ENCODE measurements at places on chromosomes 1 and 21. TPM values are rescaled to one million over a fixed set of nuclear protein-coding genes. Genes with fewer than 3 reads are reported as not detected.

ZNF692 gene
- 22.3 TPM for total RNA-seq

DNA sequence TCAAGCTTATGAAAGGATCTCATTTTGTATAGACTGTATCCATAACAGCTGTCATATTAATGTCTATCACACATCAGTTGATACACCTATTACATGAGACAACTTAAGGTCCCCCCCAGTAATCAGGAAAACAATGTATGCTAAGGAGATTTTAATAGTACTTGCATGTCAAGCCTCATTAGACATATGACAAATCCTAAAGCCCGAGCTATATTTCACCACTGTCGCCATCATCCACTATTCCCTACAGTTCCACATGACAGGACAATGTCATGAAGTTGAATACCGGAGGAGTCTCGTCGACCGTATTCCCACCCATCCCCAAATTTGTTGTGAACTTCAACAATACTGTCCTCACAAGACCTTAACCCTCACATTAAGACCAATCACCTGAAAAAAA, 3.4 kb downstream of the HMGN1 start:
- DNase-seq, result no peak

DNA sequence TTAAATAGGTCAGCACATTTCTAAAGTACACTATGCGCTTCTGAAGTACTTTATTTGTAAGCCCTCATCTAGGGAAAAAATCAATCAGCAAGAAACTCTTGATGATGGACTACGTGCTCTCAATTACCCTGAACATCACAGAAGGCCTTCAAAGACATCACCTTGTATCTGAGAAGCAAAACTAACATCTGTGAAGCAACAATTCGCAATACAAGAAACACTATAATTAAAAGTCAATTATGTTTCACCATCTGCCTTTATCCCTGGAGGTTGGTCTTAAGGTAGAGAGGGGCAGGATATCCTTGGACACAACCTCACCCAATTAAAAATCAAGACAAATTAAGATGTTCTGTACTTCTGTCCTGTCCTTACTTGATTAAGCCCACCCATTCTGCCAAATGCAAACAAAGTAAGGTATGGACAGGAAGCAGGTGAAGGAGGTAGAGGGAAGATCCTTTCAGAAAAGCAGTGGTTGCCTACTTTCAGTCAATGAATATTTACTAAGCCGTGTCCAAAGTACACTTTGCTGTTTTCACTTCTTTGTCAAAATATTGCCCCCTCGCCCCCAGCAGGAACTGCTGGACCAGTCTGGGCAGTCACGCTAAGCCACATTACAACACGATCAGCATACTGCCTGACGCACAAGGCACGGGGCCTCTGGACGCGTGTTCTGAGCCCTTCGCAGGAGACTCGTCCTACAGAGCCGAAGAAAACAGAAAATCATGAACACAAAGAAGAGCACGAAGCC, 887 bp downstream of the SLC19A2 start:
- peak; percentile 56 for DNase-seq

ETV3L gene
- not detected for total RNA-seq

GRCh38 chr1:150550222-150551050, 1.2 kb downstream of the ADAMTSL4 start:
- DNase-seq, result peak; percentile 71

DNA sequence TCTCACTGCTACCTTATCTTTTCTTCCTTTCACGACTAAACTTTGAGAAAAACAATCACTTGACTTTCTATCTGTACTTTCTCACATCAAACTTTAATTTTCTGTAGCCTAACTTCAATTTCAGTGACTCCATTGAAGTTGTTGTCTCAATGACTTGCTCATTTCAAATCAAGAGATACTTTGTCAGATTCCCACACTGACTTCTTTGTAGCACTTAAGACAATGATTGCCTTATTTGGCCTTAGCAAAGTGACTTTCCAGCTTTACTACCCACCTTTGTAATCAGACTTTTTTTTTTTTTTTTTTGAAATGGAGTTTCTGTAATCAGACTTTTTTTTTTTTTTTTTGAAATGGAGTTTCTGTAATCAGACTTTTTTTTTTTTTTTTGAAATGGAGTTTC, 37.0 kb downstream of the AGO4 start:
- no peak for DNase-seq

TMEM82 gene
- not detected for total RNA-seq

DNA sequence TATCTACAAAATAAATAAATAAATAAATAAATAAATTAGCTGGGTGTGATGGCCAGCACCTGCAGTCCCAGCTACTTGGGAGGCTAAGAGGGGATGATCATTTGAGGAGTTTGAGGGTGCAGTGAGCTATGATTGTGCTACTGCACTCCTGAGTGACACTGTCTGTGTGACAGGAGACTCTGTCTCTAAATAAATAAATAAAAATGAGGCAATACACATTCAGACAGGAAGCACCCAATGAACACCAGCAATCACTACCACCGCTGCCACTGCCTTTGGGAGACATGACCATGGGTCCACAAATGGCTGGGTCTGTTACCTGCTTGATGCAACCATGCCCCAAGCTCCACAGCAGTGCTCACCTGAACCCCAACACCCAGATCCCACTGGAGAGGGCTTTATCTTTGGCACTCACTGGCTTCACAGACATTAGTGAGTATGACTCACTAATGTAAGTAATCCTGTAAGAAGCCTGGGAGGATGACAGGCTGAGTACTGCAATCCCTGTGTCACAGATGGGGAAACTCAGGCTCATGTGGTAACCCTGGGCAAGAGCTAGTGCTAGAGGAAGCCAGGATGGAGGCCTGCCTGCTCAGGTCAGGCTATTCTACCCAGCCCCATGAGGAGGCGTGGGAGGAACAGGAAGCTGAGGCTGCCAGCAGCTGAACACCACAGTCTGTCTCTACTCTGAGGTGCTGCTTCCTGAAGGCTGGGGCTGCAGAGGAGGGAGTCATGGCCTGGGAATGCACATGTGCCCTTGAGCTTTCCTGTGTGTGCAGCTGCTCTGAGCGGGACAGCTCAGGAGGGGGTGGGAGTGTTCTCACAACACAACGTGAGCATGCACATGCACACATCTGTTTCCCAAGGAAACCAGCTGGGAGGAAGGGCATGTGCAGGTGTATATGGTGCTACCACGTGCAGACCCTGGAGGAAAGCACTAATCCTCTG, 43.0 kb downstream of the SLC9A1 start:
- peak; percentile 87 for DNase-seq

DNA sequence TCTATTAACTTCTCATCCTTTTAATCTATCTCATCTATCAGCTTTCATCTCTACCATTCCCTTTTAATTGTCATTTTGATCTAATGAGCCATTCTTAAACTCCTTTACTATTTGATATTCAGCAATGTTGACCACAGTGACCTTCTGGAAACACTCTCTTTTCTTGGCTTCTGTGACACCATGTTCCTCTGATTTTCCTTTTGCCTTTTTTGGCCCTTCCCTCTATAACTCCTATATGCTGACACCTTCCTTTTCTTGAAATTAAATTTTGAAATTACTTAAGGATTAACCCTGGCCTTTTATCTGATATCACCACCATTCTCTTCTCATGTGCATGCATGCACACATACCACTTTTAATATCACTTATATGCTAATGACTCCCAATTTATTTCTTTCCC, 41.2 kb upstream of the SAMSN1 start:
- DNase-seq, result no peak

ERRFI1 gene
- total RNA-seq, result 19.0 TPM

DNA sequence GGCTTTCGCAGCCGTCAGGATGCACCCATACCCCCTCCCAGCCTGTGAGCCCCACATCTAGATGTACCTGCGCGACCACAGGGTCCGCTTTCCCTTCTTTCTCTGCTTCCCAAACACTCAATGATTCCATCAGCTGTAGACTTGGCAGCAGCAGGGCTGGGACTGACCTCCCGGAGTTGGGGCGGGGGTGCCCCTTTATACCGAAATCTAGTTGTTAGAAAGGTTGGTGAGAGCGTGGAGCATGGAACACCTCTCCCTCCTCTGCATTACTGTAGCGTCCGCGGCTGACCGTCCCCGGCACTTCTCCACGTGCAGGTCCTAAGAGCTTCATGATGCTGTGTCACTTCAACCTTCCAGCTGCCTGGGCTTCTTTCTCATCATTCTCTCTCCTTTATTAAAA, 21.1 kb upstream of the ACTRT2 start:
- DNase-seq, result no peak

GPR157 gene
- 18.8 TPM for total RNA-seq

DNA sequence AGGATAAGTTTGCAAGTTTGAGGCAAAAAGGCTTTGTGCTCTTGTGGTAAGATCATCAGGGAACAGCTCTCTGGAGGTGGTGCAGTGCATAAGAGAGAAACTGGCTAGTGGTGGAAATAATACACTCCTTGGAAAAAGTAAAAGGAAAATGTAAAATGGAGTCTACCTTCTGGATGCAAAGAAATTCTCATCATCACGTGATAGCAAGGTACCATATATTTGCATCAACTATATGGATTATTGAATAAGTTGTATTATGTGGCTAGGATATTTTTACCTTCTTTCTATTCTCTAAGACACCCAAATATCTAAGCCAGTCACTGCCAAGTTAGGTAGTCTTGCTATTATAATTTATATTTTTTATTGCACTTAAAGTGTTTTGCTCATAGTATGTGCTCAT, 14.0 kb upstream of the LRRC7 start:
- no peak for DNase-seq

GRCh38 chr1:63674238-63674864, 81.1 kb downstream of the PGM1 start:
- DNase-seq, result peak; percentile 77

MATN1 gene
- total RNA-seq, result not detected

DNA sequence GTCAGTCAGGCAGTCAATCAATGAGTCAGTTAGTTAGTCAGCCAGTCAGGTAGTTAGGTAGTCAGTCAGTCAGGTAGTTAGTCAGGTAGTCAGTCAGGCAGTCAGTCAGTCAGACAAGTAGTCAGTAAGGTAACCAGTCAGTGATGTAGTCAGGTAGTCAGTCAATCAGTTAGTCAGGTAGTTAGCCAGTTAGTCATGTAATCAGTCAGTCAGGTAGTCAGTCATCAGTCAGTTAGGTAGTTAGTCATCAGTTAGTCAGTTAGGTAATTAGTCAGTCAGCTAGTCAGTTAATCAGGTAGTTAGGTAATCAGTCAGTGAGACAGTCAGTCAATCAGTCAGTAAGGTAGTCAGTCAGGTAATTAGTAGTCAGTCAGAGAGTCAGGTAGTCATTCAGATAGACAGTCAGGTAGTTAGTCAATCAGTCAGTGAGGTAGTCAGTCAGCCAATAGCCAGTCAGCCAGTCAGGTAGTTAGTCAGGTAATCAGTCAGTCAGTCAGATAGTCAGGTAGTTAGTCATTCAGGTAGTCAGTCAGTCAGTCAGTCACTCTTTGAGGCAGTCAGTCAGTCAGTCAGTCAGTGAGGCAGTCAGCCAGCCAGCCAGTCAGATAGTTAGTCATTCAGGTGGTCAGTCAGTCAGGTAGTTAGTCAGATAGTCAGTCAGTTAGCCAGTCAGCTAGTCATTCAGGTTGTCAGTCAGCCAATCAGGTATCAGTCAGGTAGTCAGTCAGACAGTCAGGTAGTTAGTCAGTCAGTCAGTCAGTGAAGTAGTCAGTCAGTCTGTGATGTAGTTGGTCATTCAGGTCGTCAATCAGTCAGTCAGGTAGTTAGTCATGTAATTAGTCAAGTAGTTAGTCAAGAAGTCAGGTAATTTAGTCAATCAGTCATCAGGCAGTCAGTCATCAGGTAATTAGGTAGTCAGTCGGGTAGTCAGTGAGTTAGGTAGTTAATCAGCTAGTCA, 15.3 kb downstream of the KRTAP10-1 start:
- no peak for DNase-seq

- DNase-seq, result no peak
Measured at GRCh38 chr1:12717301-12717838, 1.5 kb downstream of the AADACL3 start.

DPT gene
- 111 TPM for total RNA-seq

SLFNL1 gene
- 0.21 TPM for total RNA-seq

GRCh38 chr21:16422702-16423101, 692.9 kb downstream of the USP25 start:
- DNase-seq, result no peak

GRCh38 chr1:148315071-148315811, 163.2 kb upstream of the NBPF11 start:
- DNase-seq, result no peak

ENTREP3 gene
- 18.7 TPM for total RNA-seq

RGS16 gene
- total RNA-seq, result 3.3 TPM

DIO1 gene
- not detected for total RNA-seq

LCE3A gene
- total RNA-seq, result not detected

DNA sequence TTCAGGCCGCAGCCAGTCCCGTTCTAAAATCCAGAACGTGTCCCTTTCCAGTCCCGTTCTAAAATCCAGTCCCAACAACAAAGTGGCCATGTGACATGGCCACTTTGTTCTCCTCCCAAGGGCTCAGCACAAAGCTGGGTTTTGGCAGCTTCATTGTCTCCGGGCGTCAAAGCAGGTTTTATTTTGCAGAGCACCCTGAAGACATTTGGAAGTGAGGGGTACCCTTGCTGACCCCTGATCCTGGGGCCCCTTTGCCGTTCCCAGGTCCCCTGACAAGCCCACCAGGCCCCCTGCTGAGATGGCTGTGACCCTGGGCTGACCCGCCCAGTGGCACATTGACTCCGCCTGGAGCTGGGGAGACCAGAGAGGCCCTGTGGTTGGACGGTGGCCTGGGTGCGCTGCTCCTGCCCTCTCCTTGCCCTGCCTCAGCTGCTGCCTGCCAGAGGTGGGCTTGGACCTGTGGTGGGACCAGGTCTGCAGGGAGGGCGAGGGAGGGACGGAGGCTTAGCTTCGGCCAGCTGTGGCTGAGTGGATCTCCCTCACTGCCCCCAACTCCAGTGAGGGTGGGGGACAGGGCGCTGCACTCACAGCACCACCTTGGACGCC, 4.3 kb downstream of the PFKL start:
- DNase-seq, result no peak

DNA sequence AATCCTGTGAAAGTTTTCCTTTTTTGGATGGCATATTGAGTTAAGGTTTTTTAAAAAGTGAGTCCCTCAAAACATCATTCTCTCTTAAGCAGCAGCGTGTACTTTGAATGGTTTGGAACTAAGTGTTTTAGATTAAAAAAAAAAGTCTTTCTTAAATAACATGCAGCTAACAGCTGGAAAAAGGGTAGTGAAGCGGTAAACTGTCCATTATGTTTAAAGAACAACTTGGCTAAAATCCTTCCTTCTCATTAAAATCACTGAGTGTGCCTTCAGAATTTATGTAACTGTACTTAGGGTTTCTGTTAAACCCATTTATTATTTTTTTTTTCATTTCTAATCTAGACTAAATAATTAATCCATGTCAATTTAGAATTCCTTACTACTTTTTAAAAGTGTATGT, 254.2 kb upstream of the ADAMTS5 start:
- no peak for DNase-seq

- DNase-seq, result peak; percentile 40
Measured at GRCh38 chr1:17922833-17923232, 167.7 kb downstream of the ACTL8 start.

RAB3B gene
- total RNA-seq, result not detected

GRCh38 chr1:158087320-158087927, 93.3 kb upstream of the CD1D start:
- peak; percentile 64 for DNase-seq

Measured in left cardiac atrium (tissue), 4 donors.